Muscle of leg (tissue), 16 donors: ENCODE measurements at places on chromosomes 1 and 21. TPM values are rescaled to one million over a fixed set of nuclear protein-coding genes. Genes with fewer than 3 reads are reported as not detected.

RIMS3 gene
- 0.49 TPM for total RNA-seq

GPR37L1 gene
- 0.04 TPM for total RNA-seq

DNA sequence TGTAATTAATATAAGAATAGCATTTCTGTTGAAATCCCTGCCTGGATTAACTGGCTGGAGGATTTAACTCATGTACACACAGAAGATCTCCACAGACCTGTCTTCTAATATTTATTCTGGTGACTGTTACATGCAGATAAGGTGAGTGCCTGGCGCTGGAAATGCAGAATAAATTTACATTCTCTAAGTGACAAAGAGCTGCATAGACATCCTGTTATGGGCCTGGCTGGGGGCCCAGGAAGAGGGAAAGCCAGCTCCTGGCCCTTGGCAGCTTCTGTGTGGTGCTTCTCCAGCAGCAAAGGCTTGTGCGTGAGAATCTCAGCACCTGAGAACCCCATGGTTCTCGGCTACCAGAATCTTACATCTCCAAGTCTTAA, 446.6 kb downstream of the PTPRU start:
- no peak overlapping the region for H3K4me3 ChIP-seq
- DNase-seq = no peak
- H3K27me3 ChIP-seq = peaks cover 8% of the 10 kb centered on the region
- H3K4me1 ChIP-seq = peaks cover 13% of the 10 kb centered on the region
- H3K27ac ChIP-seq = no peak overlapping the region
- no peaks in the 10 kb centered on the region for H3K36me3 ChIP-seq

- DNase-seq = peak; percentile 94
- H3K4me3 ChIP-seq = peak overlapping the region; percentile 75
- no peaks in the 10 kb centered on the region for H3K36me3 ChIP-seq
- peaks cover 25% of the 10 kb centered on the region for H3K27me3 ChIP-seq
Measured at GRCh38 chr1:107139833-107140702, 771 bp upstream of the NTNG1 start.

GRCh38 chr1:207027206-207027777, 5.3 kb downstream of the C1orf116 start:
- H3K4me3 ChIP-seq = no peak overlapping the region
- peaks cover 12% of the 10 kb centered on the region for H3K4me1 ChIP-seq
- no peak overlapping the region for H3K27ac ChIP-seq
- H3K36me3 ChIP-seq = no peaks in the 10 kb centered on the region

DNA sequence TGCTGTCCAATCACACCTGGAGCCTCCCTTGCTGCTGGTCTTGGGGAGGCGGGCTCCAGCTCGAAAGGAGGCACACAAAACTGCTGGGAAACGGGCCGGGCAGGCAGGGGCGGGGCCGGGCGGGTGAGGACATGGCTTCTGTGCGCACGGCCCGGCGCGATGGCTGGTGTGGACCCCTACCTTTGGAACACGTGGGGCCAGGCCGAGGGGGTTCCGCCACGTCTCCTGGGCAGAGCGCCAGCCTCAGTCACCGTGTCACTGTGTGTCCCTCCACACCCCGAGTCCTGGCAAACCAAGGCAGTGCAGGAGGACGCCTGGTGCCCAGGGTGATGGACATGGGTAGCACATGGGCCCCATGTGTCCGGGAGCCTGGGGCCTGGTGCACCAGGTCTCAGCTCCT, 42.0 kb upstream of the ADARB1 start:
- no peak overlapping the region for H3K4me3 ChIP-seq
- H3K36me3 ChIP-seq = no peaks in the 10 kb centered on the region
- peaks cover 2% of the 10 kb centered on the region for H3K27me3 ChIP-seq
- no peak overlapping the region for H3K27ac ChIP-seq
- DNase-seq = no peak

GRCh38 chr1:4010814-4011605, 110.9 kb upstream of the C1orf174 start:
- H3K4me3 ChIP-seq = no peak overlapping the region
- H3K27ac ChIP-seq = no peak overlapping the region
- DNase-seq = no peak
- H3K4me1 ChIP-seq = no peaks in the 10 kb centered on the region
